Tibial nerve (tissue), 4 donors: ENCODE measurements at places on chromosomes 1 and 21. TPM values are rescaled to one million over a fixed set of nuclear protein-coding genes. Genes with fewer than 3 reads are reported as not detected.

GRCh38 chr1:201466492-201466891 is 2.5 kb downstream of the PHLDA3 start:
- peak overlapping the region; percentile 91 for H3K4me3 ChIP-seq
- peak overlapping the region; percentile 95 for H3K27ac ChIP-seq
- no peaks in the 10 kb centered on the region for H3K27me3 ChIP-seq
- H3K4me1 ChIP-seq: peaks cover 34% of the 10 kb centered on the region
- DNase-seq: no peak

Gene OR2G6
- not detected for total RNA-seq

GRCh38 chr1:221468546-221468945 is 273.3 kb downstream of the DUSP10 start:
- H3K36me3 ChIP-seq: no peaks in the 10 kb centered on the region
- no peak overlapping the region for H3K4me3 ChIP-seq
- no peaks in the 10 kb centered on the region for H3K27me3 ChIP-seq
- H3K4me1 ChIP-seq: no peaks in the 10 kb centered on the region
- DNase-seq: no peak
- no peak overlapping the region for H3K27ac ChIP-seq

- H3K27ac ChIP-seq: no peak overlapping the region
- H3K36me3 ChIP-seq: no peaks in the 10 kb centered on the region
- DNase-seq: no peak
- no peaks in the 10 kb centered on the region for H3K4me1 ChIP-seq
- no peak overlapping the region for H3K4me3 ChIP-seq
These were observed 8.2 kb downstream of the LPAR3 start for GRCh38 chr1:84884671-84885389.

Gene DNAJC8
- 83.1 TPM for total RNA-seq

Gene CORT
- total RNA-seq: 1.7 TPM
